ENCODE measurements at places on chromosomes 7 and 10.

- no peak for DNase-seq
These were observed 23.4 kb upstream of the ARID5B start for GRCh38 chr10:61877887-61878739.

- DNase-seq: no peak
These were observed 85.9 kb downstream of the ADAM12 start for GRCh38 chr10:126302476-126302756.

GRCh38 chr7:11698384-11698871 is 133.6 kb downstream of the THSD7A start:
- no peak for DNase-seq

GRCh38 chr7:137967143-137968018 is 34.5 kb downstream of the CREB3L2 start:
- no peak for DNase-seq

- DNase-seq: peak; percentile 52
These were observed 38.6 kb downstream of the ELFN1 start for GRCh38 chr7:1708596-1709251.

DNA sequence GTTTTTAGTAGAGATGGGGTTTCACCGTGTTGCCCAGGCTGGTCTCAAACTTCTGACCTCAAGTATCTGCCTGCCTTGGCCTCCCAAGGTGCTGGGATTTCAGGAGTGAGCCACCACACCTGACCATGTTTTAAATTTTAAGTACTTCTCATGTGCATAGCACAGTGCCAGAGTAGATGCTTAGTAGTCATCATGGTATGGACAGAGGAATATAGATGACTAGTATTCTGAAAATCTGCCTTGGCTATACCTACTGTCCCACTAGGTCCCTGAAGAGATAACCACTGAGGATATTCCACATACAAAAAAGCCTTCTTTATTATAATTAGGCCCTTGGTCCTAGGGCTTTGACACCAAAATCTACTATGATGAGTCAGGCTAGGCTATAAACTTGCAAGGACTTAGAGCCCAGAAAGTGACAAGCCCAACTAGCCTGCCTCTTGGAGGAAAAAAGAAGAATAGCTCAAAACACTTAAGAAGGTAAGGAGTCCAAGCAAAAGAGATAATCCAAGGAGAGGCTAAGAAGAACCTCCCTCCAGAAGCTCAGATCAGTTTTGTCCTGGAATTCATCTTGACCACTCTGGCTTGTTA is 34.0 kb downstream of the LUC7L2 start:
- no peak for DNase-seq

GRCh38 chr10:7587168-7587864 is 79.5 kb downstream of the ITIH5 start:
- peak; percentile 19 for DNase-seq

- no peak for DNase-seq
These were observed 100.2 kb upstream of the SAMD8 start for GRCh38 chr10:75011221-75011620.

GRCh38 chr10:117239721-117240620 is 943 bp upstream of the SLC18A2 start:
- DNase-seq: no peak

GRCh38 chr7:13041368-13041988 is 354.0 kb downstream of the ARL4A start:
- no peak for DNase-seq

DNA sequence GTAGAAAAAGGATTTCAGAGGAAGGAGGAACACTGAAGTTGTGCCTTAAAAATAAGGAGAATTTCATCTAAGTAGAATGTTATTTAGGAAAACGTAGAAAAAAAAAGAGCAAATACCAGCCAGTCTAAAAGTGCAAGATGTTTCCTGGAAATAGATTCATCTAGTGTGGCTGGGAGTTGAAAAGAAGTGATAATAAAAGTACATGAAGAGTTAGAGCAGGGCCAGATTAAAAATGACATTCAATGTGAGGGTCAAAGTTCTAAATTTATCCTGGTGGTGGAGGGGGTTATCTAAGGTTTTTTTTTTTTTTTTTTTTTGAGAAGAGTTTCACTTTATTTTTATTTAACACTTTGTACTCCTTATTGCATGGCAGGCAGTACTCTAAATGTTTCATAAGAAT is 289.3 kb downstream of the MDFIC start:
- no peak for DNase-seq

GRCh38 chr10:34522546-34522945 is 292.6 kb downstream of the PARD3 start:
- DNase-seq: no peak

DNA sequence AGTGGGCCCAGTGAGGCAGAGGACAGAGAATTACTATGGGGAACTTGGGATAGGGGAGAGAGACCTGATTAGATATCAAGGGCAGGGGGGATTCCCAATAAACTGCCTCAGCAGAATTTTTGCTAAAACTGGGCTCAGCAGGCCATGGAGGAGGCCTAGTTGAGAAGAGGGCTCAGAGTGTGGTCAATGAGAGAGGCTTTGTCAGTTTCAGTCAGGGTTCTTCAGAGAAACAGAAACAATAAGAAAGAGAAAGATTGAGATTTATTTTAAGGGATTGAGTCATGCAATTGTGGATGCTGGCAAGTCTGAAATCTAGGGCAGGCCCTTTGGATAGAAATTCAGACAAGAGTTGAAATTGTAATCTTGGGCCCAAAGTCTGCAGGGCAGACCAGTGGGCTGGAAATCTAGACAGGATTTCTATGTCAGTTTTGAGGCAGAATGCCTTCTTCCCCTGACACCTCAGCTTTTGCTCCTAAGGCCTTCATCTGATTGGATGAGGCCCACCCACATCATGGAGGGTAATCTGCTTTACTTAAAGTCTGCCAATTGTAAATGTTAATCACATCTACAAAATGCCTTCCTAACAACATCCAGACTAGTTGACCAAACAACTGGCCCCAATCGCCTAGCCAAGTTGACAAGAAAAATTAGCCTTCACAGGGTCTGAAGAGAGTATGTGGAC is 33.5 kb upstream of the CCSER2 start:
- no peak for DNase-seq

DNA sequence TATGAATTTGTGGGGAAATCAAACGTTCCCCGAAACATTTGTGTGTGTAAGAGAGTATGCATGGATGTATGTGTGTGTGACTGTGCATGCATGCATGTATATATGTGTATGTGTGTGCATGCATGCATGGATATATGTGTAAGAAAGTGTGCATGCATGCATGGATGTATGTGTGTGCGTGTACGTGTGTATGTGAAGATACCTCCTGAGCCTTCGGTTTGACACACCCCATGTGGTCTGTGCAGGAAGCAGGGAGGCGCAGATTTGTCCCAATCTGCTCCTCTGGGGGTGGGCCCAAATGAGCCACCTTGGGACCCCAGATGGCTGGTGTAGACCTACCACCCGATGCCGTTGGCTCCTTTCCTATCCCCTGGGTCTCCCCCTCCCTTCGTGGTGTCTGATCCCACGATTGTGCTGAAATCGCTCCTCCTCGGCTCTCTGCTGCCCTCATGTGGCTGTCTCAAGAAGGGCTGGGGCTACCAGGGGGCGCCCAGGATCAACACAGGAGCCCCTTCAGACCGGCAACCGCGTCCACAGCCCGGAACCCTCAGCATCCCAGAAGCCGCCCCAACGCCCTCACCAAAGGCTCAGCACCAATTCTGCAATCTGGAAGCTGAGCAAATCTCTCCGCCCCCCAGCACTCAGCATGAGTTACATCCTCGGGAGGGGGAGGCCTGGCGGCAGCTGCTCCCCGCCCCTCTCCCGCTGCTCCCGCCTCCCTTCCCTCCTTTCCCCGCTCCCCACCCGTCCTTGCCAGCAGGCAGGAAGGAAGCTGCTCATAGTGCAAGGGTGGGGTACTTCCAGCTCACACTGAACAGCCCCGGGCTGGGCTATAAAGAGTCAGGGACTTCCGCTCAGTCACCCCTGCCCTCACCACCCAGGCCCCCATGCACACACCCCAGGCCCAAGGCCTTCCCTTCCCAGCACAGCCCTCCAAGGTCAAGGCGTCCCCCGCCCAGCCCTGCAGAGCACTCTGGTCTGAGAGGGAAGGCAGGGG is 2.3 kb upstream of the NOS3 start:
- peak; percentile 87 for DNase-seq

DNA sequence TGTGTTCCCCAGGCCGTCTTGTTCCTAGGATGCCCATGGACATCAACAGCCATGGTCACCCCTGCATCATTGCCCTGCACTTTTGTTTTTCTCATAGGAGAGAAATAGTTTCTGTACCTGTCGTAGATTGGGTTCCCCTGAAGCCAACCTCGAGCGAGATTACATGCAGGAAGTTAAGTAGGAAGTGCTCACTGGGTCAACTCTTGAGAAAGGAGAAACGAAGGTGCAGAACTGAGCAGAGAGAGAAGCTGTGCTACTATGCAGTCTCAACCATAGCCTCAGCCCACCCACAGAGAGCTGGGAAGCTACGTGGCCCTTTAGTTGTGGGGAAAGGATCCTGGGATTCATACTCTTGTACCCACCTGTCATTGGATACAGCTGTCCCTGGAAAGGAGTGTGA is 165.2 kb downstream of the HERPUD2 start:
- DNase-seq: no peak

DNA sequence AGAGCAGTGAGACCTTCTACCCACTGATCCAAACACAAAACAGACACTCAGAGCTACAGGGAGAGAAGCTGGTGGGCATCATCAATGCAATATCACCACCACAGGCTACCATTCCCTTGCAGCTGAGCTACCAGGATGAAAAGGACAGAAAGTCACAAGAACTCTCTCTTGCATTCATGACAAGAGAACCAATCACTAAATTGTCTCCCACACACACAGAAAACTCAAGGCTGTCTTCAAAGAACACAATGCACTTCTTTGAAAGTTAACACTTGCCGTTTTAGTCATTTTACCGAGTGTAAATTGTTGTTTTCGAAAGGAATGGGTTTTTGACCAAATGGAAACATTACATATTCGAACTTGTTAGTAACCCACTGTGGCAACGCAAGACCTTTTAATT is 626.6 kb downstream of the SORCS1 start:
- DNase-seq: no peak

GRCh38 chr10:21705142-21705827 is 171.3 kb downstream of the MLLT10 start:
- DNase-seq: no peak

DNA sequence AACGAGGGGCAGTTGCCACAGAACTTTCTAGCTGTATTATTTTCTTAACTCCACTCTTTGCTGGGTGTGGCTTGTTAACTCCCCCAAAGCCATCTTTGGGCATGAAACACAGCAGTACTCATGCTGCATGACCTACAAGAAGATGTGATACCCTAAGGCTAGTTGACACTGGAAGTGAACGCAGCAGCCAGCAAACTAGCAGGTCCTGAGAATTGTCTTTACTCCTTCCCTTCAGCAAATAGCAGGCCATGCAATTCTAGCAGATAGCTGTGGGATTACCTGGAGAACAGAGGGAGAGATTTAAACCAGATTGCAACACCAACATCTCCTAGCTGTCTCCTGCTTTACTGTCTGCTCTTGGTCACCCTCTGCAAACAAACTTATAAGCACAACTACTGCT is 688.0 kb upstream of the ZWINT start:
- DNase-seq: no peak

GRCh38 chr7:92754919-92755581 is 81.3 kb downstream of the CDK6 start:
- DNase-seq: no peak

GRCh38 chr7:123635551-123636359 is 19.9 kb upstream of the LMOD2 start:
- DNase-seq: no peak

- peak; percentile 47 for DNase-seq
These were observed 15.5 kb downstream of the CYTH3 start for GRCh38 chr7:6256677-6257535.

- no peak for DNase-seq
These were observed 107.1 kb upstream of the GSDME start for GRCh38 chr7:24864214-24864817.

DNA sequence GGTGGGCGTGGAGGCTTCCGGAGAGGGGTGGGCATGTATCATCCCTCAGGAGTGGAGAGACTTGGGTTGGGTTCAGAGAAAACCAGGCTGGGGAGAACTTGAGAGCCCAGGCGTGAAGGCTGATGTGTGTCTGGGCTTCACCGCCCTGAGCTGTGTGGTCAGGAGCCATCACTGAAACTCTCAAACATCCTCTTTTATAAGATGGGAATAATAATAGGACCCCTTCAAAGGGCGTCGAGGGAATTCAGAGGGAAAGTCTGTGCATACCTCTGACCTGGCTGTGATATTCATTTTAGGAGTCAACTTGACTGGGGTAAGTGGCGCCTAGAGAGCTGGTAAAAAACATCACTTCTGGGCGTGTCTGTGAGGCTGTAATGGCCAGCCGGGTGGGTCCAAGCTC is 21.1 kb upstream of the PSMG3 start:
- no peak for DNase-seq

DNA sequence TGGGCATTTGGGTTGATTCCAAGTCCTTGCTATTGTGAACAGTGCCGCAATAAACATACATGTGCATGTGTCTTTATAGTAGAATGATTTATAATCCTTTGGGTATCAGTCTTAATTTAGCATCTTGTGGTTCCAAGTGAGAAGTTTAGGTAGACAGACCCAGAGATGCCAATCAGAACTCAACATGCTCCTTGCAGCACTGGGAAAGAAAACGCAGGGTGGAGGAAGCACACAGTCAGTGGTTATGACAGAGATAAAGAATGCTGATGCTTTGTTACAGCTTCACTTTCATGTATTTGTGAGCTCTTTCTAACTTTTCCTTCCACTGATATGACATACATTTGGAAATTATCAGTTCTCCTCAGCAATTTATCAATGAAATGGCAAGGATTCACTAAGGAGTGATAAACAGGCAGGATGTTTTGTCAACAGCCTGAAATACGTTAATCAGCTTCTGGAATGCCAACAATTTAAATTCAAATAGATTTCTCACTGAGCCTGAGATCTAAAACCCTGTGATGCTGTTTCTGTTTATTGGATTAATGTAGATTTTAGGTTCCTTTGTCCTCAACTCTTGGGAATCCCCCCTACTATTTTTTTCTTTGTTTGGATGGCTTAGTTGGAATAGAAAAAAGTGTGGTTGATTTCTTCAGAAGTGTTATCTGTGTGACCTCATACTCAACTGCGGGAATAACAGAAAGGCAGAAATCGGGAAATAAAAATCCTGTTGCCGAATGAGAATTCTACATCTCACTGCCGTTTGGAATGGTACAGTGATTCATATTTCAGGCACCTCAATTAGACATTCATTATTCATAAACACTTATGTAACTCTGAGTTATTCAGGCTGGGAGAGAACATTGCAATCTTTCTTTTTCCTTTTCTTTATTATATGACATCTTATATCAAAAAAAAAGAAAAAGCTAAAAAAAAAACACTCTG is 675.0 kb downstream of the CNTNAP2 start:
- no peak for DNase-seq

GRCh38 chr10:44044549-44044948 is 340.3 kb downstream of the CXCL12 start:
- DNase-seq: no peak

DNA sequence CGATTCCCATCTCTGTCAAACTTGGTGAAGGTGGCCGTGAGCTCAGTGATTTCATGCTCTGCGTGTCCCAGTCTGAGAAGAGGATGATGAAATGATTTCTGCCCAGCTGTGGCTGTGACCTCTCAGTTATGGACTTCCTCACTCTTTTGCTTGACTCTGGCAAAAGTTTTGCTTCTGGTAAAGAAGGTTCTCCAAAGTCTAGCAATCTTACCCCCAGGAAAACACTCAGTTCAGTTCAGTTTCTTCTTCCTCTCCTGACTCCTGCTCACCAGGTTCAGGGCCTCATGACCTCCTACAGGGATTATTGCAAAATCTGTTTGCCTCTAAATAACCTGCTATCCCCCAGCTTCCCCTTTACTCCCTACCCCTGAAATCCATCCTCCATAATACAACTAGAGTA is 4.9 kb upstream of the BLOC1S2 start:
- DNase-seq: no peak

GRCh38 chr10:95756041-95756761 is at the start of gene ENTPD1:
Gene ENTPD1, plus strand, starts transcription at chr10:95756163. Its CDS starts 77 bp downstream, at chr10:95756240.
- no peak for DNase-seq
